ENCODE measurements at places on chromosomes 12 and 14.

DNA sequence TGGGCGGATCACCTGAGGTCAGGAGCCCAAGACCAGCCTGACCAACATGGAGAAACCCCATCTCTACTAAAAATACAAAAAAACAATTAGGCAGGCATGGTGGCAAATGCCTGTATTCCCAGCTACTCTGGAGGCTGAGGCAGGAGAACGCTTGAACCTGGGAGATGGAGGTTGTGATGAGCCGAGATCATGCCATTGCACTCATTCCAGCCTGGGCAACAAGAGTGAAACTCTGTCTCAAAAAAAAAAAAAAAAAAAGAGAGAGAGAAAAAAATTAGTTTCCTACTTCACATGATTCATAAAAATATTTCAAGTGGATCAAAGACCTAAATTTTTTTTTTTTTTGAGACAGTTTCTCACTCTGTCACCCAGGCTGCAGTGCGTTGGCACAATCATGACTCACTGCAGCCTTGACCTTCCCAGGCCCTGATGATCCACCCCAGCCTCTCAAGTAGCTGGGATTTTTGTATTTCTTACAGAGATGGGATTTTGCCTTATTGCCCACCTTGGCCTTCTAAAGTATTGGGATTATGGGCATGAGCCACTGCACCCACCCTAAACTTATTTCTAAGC is 24.9 kb downstream of the FCF1 start:
- DNase-seq, result no peak

DNA sequence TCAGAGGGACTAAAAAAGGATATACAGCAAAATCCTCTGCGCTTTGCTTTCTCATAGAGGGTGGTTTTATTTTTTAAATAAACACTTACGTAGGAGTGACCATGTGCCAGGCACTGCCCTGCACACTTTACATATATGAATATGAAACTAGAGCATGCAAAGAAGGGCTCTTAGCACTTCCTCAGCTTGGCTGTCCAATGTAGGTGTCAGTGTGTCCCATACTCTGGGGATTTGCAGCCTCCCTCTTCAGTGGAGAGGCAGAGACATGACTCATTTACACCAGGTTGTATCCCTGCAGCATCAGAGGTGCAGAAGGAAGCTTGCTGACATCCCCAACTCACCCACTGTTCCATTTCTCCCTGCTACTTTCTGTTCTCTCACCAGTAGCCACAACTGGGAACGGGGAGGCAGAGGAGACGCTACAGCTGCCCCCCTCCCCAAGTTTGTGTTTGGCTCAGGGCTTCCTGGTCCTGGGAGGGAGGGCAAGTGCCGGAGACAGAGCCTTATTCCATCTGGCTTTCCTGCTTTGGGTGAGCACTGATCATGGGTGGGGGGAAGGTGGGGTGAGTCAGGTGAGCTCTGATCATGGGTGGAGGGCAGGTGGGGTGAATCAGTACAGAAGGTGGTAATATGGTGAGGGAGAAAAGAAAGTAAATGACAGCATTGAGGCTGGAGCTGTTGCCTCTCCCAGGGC is 4.9 kb upstream of the KRT5 start:
- DNase-seq, result no peak

DNA sequence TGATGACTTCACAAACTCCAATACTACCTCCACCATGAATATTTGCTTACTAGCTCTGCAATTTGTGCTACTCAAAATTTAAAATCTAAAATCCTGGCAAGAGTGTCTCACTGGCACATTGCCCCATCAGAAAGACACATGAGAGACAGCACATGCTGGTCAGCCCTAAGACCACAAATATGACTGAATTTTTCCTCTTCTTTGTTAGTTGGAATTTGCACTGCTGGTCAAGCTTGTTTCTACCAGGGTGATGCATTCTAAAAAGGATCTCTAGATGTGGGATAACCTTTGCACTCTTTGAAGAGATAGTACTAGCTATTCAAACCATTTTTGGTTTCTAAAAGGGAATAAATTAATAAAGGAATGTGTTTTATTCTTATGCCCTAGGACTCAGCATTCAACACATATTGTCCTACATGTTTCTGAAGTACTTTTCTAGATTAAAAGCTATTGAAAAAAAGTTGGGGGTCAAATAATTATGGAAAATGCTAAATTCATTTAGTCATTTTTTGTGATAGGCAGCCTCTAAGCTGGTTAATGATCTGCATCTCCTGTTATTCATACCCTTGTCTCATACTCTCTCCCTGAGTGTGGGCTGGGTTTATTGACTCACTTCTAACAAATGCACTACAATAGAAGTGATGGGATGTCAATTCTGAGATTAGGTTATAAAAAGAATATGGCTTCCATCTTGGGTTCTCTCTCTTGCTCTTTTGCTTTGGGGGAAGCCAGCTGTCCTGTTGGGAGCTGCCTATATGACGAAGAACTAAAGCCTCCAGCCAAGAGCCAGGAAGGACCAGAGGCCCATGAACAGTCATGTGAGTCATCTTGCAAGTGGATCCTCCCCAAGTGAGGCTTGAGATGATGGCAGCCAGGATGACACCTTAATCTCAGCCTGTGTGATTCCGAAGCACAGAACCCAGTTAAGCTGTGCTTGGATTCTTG is 211.5 kb upstream of the CRY1 start:
- no peak for DNase-seq

DNA sequence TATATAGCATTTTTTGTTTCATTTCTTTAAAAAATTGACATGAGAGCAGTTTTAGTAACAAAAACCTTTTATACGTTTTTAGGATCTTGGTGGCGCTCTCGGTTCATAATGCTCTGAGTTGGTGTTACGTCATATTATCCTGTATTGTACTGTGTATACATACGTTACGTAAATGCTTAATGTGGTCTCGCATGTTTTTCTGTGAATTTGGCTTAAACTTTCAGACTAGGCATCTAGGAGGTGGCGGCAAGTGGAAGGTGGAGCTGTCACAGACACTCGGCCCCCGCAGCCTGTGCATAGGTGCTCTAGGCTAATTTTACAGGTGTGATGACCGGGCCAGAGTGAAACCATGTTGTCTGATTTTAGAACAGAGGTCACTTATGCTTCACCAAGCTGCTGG is 60.0 kb downstream of the PPP2R5C start:
- peak; percentile 6 for DNase-seq

DNA sequence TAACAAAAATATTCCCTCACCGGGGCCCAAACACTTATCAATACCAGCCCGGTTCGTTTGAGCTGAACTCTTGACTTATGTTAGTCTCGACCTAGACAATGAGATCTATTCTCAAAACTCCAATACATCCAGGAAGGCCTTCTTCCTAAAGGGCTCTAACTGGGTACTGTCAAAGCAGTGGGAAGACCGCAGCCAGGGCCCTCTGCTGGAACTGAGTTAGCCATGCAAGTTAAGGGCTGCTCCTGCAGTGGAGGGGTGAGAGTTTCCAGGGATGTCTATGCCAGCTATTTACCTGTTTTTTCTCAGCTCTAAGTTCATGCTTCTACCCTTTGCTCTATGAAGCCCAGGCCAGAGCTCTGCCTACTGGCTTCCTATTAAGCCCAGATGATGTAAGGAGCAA is 348.8 kb downstream of the GXYLT1 start:
- DNase-seq, result no peak

DNA sequence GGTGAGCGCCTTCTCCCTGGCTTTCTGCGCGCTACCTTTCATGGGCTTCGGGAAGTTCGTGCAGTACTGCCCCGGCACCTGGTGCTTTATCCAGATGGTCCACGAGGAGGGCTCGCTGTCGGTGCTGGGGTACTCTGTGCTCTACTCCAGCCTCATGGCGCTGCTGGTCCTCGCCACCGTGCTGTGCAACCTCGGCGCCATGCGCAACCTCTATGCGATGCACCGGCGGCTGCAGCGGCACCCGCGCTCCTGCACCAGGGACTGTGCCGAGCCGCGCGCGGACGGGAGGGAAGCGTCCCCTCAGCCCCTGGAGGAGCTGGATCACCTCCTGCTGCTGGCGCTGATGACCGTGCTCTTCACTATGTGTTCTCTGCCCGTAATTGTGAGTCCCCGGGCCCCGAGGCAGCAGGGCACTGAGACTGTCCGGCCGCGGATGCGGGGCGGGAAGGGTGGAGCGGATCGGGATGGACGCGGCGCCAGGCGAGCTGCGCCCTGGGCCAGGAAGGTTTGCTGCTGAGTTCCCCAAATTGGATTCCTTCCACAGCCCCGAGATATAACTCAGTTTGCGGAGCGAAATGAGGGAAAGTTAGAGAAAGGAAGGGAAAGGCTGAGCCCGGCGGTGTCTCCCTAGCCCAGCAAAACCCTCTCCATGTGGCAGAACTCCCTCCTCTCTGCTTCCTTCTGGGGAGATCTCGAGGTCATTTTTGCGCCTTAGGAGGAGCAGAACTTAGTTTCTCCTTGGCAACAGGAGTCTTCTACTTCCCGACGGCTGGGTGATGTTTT is 972 bp downstream of the PTGDR start:
- DNase-seq, result no peak

GRCh38 chr14:49769171-49769570 is 1.2 kb downstream of the KLHDC2 start:
- no peak for DNase-seq

GRCh38 chr12:102913453-102914226 is 3.4 kb downstream of the PAH start:
- no peak for DNase-seq

DNA sequence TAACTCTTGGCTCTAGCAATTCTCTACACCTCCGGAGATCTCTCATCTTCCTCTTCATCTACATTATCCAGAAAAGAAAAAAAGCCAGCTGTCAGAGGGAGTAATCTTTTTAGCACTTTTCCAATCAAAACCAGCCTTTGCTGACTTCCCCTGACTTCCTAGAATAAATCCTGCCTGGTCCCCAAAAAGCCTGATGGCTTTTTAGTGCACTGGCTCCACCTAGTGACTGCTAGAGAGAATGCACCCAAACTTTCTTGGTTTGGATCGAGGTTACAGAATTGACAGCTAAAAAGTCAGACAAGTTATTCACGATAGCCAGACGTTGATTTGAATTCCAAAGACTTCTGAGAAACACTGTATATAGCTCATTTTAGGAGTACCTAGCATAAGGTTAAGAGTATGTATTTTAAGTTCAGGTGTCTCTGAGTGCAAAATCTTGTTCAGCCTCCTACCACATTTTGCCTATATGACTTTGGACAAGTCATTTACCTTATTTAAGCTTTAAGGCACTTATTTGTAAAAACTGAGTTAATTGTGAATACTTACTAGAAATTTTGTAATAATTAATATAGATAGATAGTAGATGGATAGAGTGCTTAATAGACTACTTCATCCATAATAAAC is 185.7 kb upstream of the GRIN2B start:
- DNase-seq, result peak; percentile 67

GRCh38 chr12:2322554-2323120 is 269.9 kb downstream of the CACNA1C start:
- DNase-seq, result no peak

GRCh38 chr14:87483271-87484260 is 509.4 kb downstream of the GALC start:
- DNase-seq, result no peak

DNA sequence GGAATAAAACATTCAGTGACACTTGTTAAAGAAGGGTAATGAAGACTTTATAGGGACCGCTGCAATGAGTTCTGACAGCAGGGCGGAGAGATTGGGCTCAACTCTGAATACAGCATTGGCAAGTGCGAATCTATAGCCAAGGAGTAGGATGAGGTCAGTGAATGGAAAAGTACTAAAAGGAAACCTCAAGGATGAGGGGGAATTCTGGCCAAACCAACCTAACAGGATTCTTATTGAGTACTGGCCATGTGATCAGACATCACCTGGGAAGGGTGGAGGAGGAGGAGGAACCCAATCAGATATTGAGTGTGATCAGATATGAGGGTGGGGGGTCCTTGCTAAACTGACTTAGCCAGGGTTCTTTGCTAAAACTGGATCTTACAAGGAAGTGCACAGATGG is 31.0 kb downstream of the DRAM1 start:
- no peak for DNase-seq

Data from suppressor macrophage treated with lipopolysaccharide for 4 hours (primary cell).